Inflammatory macrophage treated with lipopolysaccharide for 4 hours (primary cell): ENCODE measurements at places on chromosomes 4 and X.

DNA sequence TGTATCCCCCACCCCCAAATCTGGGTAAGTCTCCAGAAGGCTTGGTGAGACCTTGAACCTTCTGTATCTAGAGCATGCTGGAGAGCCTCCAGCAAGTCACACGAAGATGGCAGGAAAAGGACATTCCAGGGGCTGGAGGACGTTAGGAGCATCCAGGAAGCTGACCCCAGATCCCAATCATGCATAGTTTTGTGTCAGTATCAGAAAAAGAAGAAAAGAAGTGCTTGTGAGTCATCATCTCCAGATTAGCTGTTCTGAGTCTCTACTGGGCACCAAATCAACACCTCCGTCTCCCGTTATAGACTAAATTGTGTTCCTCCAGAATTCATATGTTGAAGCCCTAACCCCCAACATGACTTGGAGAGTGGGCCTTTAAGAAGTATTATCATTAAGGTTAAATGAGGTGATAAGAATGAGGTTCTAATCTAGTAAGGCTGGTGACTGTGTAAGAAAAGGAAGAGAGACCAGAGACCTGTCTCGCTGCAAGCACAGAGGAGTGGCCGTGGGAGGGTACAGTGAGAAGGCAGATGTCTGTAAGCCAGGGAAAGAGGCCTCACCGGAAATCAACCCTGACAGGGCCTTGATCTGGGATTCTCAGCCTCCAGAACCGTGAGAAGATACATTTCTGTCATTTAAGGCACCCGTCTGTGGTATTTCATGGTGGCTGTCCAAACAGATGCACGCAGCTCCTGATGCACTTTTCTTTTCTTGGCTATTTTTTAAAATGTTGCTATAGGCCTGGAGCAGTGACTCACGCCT lies 38.1 kb upstream of the CLDN24 start:
- DNase-seq = no peak

GRCh38 chr4:184907216-184907615 lies 81.4 kb upstream of the ACSL1 start:
- DNase-seq = no peak

GRCh38 chrX:107429090-107429489 lies 20.4 kb upstream of the FRMPD3 start:
- peak; percentile 30 for DNase-seq

DNA sequence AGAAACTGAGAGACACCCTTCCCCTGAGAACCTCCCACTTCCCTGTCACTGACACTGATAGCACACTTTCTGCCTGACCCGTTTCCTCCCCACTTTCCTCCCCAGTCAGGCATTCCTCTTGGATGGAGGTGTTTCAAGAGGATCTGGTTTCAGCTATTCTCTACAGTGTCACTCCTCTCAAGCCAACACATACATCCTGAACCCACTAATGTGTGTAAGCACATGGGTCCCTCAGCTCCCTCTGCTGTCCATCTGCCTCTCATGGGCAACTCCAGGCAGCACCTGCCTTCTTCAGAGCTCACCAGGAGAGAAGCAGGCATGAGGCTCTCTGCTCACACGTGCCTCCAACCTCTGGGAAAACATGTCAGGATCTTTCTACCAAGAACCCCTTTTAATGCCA lies 207.6 kb downstream of the NAF1 start:
- no peak for DNase-seq

DNA sequence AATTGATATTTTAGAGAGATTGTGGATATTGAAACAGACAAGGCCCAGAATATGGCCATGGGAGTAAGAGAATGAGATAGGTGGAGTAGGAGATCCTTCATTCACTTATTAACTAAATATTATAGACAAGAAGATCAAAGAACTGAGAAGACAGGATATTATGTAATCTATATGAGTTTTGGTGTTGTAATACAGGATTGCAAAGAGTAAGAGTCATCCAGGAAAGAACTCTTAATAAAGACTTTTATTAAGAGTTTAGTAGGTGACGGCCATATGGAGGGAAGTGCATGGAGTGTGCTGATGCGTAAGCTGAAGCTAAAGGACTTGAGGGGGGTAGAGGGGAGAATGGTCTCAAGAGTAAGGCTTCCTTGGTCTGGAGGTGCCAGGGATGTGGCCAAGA lies 153.7 kb downstream of the VEGFC start:
- DNase-seq = no peak

DNA sequence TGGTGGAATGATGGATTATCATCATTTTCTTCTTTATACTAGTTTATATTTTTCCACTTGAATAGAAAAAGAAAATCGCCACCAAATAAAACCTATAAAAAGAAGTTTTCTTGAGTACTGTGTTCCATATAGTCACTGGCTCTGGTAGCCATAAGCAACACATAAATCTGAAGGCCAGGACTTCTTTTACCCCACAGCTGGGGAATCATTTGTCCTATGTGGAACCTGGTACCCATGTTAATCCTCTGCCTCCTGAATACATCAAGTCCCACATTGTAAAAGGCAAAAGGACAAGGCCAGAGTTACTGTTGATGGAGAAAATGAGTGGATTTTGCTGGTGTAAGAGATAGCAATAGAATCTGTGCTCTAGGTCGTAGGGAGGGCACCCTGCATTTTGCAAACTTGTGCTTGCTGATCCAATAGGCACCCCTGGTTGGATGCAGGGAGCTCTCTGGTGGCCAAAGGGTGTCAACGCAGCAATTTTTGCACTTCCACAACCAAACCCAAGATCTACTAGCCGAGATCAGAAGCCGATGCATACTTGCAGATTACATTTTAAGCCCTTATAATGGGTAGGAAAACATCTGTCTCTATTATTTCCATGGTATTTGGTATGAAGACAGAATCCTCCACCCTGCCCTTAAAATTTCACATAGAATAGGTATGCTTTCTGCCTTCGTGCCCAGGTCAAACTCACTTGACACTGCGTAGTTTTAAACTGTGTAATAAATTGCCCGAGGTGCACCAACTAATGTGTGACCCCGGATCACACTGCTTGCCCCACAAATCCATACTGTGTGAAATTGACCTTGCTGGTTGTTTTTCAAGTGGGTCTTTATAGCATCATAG lies 146.2 kb upstream of the SCML1 start:
- DNase-seq = peak; percentile 44

DNA sequence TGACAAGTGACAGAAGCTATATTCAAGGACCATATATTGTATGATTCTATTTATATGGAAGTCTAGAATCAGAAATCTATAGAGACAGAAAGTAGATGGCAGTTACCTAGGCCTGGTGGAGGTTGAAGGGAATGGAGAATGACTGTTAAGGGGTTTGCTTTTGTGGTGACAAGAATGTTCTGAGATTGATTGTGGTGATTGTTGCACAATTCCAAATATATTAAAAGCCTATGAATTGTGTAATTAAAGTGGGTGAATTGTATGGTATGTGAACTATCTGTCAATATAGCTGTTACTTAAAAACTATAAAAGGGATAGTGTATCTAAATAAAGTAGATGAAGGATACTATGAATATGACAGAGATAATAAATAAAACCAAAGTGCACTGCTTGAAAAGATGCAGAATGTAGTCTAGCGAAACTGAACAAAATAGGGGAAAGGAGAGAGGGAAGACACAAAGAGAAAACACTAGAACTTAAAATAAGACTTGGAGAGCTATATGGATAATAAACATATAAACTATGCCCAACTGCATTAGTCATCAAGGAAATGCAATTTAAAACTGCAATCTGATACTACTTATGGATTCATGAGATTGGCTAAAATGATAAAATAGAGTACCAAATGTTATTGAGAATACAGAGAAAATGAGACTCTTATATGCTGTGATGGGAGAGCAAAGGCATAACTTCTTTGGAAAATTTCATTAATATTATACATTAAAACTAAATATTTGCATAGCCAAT lies 82.1 kb upstream of the BANK1 start:
- DNase-seq = no peak

- DNase-seq = no peak
These were observed 22.8 kb upstream of the SEC24B start for GRCh38 chr4:109410776-109411175.

DNA sequence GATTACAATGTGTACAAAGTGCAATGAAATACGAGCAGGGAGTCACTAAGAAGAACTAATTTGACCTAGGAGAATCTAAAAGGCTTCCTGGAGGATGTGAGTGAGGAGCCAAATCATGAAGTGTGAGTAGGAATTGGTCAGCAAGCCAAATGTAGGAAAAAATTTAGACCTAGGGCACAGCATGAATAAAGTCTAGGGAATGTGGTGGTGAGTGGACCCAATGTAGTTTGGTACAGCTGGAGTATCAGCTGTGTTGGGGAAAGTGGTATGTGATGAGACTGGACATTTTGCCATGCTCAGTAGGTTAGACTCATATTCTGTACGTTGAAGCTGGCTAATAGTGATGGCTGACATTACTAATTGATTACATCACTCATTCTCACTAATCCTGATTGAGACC lies 191.0 kb downstream of the AFF2 start:
- no peak for DNase-seq

DNA sequence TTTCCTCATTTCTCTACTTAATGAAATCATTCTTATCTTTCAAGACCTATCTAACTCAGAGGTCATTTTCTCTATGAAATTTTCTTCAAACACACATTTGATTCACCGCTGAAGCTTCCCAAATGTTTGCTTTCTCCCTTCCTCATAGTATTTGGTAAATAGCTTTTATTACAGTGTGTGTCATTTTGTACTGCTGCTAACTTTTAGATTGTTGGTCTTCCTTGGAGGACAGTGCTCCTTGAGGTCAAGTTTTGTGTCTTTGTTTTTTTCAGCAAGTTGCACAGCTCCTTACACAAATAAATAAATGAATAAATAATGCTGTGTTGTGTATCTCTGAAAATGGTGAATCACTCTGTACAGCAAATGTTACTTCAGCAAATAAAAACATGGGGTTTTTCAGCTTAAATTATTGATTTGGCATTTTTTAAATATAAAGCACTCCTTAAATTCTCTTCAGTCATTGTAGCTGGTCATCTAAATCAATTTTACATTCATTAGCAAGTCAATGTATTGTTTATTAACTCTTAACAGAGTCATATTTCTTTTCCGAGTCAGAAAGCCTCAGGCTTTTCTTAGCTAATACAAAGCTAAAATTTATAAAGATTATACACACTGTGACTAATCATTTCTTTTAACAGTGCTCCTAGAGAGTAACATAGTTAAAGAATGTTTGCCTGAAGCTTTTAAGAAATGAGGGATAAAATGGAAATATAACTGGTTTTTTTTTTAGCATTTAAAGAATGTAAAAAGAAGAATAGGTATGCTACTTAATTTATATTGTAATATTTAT lies 30.1 kb upstream of the MAD2L1 start:
- DNase-seq = no peak

DNA sequence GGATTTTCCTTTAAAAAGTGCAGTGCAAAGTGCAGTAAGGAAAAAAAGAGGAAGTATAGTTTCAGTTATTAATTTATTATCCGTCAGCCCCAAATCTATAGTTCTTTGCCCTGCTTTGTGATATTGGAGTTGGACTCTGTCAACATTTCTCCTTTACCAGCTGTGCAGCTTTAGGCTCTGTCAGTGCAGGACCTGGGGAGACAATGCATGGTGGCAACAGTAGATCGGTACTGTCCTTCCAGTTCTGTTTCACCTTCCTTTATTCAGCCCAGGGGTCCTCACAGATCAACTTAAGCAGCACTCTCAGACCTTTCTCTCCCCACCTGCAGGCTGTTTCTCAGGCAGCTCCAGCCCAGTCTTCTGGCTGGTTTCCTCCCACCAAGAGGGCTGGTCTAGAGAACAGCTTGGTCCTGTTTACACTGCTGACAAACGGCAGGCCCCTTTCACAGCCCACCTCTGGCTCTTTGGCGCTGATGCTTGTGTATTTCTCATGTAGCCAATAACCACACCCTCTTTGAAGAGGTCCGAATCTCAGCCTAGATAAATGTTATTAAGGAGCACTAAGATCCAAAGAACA lies 71.6 kb downstream of the MCUB start:
- DNase-seq = no peak

GRCh38 chrX:9196961-9197640 lies 163.2 kb upstream of the FAM9B start:
- no peak for DNase-seq

DNA sequence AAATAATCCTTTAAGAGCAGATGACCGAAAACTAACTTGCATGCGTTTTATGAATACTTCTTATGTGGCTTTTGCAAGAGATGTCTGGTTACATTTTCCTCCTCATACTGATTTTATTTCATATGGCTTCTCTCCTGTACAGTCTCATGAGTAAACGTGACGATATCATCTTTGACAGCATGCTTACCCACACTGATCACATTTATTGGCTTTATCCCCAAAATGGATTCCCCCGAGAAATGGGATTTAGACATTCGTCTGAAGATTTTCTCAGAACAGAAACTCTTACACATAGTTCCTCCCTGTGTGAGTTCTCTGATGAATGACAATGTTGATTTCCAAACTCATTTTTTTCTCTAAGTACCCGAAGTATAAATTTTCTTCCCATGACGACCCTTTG lies 939.7 kb upstream of the LCORL start:
- no peak for DNase-seq

GRCh38 chr4:22416403-22416802 lies 99.5 kb downstream of the ADGRA3 start:
- no peak for DNase-seq

DNA sequence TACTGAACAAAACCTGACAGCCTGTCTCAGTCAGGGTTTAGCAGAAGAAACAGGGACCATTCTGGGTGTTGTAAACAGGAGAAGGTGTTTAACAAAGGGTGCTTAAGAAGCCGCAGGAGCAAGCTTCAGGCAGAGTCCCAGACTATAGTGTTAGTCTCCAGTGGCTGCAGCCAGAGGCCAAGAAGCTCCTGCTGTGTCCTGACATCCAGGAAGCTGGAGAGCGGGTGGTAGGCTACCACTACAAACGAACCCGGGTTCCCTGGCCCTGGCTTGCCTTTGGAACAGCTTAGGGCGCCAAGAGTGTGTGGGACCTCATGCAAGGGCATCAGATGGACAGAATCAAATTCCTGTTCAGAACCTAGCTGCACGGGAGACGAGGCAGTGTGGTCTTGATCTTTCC lies 27.9 kb downstream of the TKTL1 start:
- DNase-seq = no peak

DNA sequence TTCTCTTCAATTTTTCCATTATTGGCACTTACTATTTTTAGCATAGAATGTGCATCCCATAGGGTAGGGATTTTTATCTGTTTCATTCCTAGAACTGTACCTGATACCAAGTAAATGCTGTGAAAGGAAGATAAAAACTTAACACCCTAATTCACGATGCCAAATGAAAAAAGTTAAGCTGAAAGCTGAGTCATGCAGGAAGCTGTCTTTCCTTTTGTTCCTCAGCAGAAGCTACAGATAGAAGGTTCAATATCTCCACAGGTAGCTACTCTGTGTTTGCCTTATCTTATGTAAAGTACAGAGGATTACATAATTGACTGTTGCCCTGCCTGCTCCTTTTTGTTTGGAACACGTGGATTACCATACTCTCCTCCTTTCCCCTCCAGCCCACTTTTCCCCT lies 77.0 kb downstream of the LRP2BP start:
- no peak for DNase-seq

GRCh38 chrX:24020306-24020876 lies 6.6 kb downstream of the KLHL15 start:
- no peak for DNase-seq

GRCh38 chr4:89904524-89904923 lies 9.9 kb downstream of the MMRN1 start:
- DNase-seq = no peak

GRCh38 chr4:39631700-39632079 lies 7.0 kb downstream of the SMIM14 start:
- no peak for DNase-seq
